ENCODE measurements at places on chromosomes 3 and 15.

GRCh38 chr3:37579181-37579580, 282.5 kb upstream of the CTDSPL start:
- no peak for DNase-seq

DNA sequence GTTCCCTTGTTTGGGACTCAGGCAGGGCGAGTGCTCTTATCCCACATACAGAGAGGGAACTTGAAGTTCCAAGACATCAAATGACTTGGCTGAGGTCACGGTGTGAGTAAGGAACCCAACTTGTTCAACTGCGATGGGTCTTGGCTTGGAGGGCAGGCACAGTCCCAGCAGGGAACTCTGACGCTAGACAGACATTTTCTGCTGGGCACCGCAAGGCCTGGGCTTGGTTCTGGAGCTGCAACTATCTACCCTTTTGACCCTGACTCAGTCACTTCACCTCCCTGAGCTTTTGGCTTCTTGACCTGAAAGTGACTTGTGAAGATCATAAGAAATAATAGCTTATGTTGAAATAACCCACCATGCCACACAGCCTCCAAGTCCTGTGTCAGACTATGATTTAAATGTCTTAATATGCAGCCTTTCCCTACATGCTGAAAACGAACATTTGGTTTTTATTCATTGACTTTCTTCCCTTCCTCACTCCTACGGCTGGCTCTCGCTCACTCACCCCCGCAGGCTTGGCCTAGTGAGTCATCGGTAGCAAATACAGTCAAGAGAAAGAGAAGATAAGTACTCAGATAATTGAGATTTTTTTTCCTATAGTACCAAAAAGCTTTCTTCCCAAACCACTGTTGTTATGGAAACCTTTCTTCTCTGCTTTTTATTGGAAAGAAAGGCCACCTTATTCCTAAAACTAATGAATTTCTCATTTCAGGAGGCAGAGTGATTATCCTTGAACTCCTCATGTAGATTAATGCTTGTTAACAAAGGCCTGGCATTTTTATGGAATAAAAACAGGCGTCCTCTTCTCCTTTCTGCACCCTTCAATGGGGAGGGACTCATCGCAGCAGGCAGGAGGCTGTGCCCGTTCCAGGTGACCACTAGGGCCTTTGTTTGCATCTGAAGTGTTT, 178.4 kb downstream of the ATP10A start:
- DNase-seq, result no peak

GRCh38 chr15:51378406-51378805, 37.0 kb downstream of the GLDN start:
- DNase-seq, result no peak

DNA sequence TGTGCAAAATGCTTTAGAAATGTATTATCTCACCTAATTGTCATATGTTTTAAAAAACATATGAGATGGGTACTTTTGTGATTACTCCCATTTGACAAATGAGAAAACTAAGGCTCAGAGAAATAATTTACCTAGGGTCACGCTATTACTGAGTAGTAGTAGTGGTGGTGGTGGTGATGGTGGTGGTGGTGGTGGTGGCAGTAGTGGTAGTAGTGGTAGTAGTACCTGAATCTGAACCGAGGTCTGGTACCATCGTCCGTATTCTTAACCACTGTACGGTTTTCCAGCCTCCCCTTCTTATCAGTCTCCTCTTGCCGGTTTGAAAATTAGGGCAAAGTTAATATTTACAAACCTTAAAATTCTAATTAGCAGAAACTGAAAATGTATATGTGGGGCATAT, 102.4 kb downstream of the KLHL25 start:
- no peak for DNase-seq

DNA sequence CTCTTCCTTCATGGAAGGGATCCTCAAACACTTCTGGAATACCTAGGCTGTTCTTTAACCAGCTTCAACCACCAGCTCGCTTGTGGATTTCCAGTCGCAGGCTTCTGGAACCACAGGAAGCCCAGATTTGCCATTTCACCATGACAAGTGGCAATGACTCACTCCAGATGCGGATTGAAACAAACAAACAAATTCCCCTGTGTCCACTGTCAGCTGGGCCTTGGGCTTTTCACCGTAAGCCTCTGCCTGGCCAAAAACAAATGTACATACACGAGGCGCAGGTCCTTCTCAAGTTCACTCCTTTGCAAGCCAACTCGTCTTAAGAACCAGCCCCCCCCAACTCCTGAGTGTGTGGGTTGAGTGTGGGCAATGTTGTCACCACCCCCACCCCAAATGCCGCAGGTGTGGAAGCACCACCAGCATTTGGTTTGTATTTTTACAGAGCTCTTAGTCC, 8.8 kb downstream of the BCL6 start:
- DNase-seq, result peak; percentile 38

DNA sequence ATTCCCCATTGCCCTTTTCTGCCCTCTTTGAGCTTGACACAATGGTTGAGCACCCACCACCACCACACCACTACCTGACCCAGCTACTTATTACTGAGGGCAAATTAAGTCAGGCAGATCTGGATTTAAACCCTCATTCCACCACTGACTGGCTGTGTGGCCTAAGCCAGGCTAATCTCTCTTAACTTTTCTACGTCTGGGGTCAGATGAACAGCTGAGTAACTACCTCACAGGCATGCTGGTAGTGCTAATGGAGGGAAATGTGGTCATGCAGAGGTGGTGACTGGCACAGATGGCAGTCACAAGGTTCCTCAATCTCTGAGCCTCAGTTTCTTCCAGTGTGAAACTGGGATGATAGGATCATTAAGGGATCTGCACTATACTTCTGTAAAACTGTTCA, 4.3 kb upstream of the MRPS25 start:
- DNase-seq, result no peak

DNA sequence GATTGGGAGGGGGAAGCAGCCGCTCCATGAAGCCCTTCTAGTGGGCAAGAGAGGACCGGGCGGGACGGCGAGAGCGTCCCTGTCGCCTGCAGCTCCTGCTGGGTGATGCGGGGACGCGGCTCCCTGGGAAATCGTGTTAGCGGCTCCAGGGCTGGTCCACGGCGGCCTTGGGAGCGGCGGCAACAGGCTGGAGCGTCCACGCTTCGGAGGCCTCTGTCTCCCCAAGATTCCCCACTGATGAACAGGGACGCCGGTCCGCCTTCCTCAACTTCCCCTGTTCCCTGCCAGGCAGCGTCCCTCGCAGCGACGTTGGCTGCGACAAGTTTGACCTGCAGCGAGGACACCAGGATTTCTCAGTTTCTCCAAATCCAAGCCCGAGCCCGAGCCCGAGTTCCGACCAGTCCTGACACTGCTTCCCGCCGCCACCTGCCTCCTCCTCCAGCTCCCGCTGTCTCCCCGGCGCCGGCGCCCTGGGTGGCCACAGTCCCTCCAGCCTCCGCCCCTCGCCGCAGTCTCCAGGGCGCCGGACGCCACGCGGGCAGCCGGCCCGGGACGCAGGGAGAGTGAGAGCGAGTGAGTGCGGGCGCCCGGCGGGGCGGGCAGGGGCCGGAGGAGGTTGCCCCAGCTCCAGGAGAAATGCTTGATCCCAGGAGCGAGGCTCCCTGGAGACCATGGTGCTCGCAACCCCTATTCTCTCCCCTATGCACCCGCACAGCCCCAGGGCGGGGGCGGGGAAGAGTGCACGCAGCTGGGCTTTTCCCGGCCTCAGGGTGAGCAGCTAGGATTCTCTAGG, 78.1 kb upstream of the RNF7 start:
- DNase-seq, result no peak

- no peak for DNase-seq
Observed at GRCh38 chr3:81048058-81048665, 713.3 kb downstream of the GBE1 start.

GRCh38 chr3:37779289-37780152, 82.2 kb upstream of the CTDSPL start:
- no peak for DNase-seq

Data from CD4-positive, alpha-beta T cell treated with Interferon alpha-2 for 1 hour (primary cell).